H7 (cell line): ENCODE measurements at places on chromosomes 7 and 10.

GRCh38 chr7:100811480-100811879 is 15.8 kb downstream of the EPHB4 start:
- DNase-seq: no peak

GRCh38 chr10:65891073-65891981 is 1034.5 kb upstream of the LRRTM3 start:
- no peak for DNase-seq

GRCh38 chr7:140714331-140715040 is 18.0 kb downstream of the NDUFB2 start:
- no peak for DNase-seq

- no peak for DNase-seq
These were observed 24.6 kb upstream of the MPP7 start for GRCh38 chr10:28327491-28327880.

GRCh38 chr10:59876695-59877094 is 29.7 kb downstream of the CCDC6 start:
- no peak for DNase-seq

DNA sequence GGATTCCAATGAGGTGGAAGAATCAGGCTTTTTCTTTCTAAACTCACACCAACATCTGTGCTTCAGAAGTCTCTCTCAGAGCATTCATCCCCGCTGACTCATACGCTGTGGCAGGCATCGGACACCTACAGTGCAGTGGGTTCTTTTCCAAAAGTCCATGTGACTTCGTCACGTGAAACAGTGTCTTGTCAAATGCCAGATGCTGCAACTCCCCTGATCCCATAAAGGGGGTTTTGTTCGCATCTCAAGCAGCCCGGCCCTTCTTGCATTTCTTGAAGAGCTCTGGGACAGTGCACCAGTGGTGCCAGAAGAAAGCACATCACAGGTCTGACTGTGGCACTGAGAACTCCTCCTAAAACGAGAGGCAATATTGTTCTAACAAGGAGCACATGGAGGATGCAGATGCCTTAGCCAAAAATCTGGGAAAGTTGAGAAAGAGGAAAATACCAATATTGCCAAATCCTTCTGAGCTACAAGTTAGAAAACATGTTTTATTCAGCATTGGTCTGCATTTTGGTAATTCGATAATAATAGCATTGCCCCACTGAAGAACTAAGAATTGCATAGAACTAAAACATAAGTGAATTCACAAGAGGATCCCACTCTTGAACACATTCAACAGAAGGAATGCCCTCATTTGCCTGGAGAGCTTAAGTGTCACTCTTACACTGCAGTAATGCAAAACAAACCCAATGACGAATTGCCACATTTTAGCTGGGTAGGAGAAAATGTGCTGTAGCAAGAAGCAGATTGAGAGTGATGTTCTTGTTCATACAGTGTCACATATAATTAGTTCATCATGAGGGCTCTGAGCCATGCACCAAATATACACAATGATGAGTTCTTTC is 204.4 kb downstream of the CXCL12 start:
- DNase-seq: no peak

GRCh38 chr7:120926943-120927346 is 23.6 kb upstream of the ING3 start:
- DNase-seq: no peak

DNA sequence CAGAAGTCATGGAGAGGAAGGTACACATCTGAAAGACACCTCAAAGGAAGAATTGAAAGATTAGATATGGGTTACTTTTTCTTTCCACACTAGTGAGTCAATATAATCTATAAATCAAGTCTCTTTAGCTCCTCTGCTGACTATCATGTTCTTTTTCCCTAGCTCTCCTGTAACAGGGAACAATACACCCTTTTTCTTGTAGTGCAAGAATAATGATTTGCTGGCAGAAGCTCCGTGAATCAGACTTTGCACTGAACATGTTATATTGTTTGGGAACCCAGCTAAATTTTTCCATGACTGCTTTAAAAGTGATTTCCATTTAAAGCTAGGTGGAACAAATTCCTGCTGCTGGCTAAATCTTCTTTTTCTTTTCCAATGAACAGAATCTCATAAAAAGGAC is 756.6 kb upstream of the C7orf33 start:
- DNase-seq: no peak

GRCh38 chr10:114829160-114829909 is 7.8 kb downstream of the FHIP2A start:
- DNase-seq: no peak

- DNase-seq: peak; percentile 93
These were observed 523 bp upstream of the CDH23 start for GRCh38 chr10:71396084-71396710.

- DNase-seq: peak; percentile 65
These were observed 8.1 kb downstream of the PDE1C start for GRCh38 chr7:32062150-32062549.

- DNase-seq: peak; percentile 50
These were observed 191.1 kb downstream of the ZMYND11 start for GRCh38 chr10:326350-326749.

DNA sequence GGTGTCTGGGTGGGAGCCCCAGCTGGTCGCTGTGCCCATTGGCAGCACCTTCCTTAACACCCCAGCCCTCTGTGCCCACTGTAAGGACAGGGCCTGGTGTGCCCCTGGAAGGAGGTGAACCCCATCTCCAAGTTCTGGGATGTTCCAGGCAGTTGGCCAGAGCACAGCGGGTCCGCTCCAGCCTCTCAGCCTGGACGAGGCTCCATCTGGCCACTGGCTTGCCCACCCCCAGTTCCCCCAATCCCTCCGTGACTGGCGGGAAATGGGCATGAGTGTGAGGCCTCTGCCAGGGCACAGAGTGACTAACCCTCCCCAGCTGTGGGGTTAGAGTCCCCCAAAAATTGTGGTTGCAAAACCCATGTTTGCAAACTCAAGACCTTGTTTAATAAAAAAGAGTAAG is 15.6 kb downstream of the GRIFIN start:
- DNase-seq: peak; percentile 56

- no peak for DNase-seq
These were observed 56.0 kb downstream of the PRF1 start for GRCh38 chr10:70546584-70546983.

- peak; percentile 78 for DNase-seq
These were observed 7.9 kb upstream of the EMX2 start for GRCh38 chr10:117534321-117535297.

DNA sequence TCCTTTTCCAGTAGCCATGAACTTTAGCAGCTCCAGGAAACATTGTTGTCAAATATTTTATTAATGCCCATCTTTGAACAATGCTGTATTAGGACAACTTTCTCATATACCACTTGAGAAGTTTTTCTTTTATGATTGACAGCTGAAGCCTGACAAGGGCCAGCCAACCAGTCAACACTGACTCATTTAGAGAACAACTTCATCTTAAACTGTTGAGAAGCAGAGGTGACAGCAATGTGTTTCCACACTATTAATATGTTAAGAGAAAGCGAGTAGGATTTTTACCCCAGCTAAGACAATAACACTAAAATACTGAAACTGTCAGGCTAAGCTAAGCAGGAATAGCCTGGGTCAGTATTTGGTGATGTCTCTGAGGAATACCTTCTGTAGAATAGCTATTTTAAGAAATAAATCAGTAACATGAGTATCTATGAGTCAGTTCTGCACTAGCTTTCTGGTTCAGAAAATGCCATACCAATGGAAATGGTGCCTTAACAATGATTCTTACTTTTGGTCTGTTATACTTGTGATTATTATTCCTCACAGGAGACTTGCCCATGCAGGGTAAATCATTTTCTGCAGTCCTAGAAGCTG is 168.8 kb upstream of the POT1 start:
- DNase-seq: no peak

DNA sequence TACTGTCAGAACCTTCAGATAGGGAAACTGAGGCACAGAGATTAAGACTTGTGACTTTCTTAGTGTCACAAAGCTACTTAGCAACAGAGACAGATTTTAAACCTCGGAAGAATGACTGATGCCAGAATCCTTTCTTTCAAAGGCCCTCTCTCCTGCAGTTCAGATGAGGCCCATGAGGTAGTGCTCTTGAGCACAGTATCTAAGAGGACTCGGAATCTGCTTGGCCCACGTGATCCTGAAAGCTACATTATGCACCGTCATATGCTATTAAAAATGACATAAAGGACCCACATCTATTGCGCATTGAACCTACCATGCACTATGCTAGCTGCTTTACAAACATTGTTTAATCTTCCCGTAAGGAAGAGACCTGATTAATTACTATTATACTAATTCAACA is 355.9 kb downstream of the SFMBT2 start:
- peak; percentile 60 for DNase-seq

DNA sequence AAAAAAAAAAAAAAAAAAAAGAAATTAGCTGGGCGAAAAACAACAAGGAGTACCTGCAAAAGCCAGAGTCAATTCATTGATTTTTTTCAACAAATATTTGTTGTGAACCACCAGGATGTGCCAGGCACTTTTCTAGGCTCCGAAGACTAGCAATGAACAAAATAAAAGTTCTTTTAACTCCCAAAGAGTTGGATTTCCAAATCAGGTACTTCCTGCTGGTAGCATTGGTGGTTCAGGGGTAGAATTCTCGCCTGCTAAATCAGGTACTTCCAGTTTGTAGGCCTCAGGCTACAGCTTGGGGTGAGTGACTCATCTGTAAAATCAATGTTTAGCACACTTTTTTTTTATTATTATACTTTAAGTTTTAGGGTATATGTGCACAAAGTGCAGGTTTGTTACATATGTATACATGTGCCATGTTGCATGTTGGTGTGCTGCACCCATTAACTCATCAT is 10.9 kb downstream of the PPA1 start:
- no peak for DNase-seq

DNA sequence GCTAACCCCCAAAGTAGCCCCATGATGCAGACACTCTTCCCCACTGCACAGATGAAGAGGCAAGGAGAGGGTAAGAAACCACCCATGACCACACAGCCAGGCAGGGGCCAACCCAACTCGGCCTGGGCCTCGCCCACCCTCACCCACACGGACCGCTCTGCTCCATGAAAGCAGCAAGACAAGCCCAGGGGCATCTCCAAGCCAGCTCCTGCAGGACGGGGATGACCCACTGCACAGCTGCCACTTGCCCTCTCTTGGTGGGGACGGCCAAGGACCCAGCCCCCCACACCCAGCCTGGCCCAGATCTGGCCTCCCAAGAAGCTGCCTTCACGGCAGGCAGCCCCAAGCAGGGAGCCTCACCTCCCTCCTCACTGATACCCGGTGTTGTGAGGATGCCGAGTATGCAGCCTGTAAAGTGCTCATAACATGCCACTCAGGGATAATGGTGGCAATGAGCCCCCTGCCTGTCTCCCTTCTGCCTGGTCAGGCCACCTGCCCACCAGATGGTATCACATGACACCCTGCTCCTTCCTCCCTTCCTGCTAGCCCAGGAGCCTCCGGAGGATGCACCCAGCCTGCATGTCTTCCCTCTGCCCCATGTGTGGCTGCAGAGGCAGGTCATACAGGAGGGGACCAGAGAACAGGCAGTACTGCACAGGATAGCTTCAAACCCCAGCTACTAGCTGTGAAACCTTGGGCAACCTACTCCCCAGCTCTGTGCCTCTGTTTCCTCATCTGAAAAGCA is 23.3 kb downstream of the OGDHL start:
- DNase-seq: peak; percentile 43

DNA sequence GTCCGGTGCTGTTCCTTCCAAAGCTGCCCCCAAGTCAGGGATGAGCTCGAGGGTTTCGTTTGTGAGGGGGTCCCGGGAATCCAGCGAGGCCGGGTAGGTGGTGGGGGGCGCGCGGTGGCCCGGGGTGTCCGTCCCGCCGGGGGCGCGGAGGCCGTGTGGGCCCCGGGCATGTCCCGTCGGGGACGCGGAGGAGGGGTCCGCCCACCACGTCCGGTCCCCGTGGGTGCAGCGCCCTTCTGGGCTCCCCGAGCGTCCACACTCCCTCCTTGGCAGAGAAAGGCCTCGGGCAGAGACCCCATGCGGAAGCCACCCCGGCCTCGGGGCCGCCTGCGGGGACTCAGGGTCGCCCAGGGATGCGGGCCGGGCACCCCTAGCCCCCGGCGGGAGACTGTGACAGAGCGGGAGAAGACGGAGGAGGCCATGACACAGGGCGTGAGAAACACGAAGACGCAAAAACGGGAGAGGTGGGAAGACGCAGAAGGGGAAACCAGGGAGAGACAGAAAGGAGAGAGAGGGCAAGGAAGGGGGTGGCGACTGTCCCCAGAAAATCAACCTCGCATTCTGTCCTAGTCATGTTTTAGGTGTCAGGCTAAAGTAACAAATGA is 640 bp upstream of the ZNF425 start:
- DNase-seq: no peak

DNA sequence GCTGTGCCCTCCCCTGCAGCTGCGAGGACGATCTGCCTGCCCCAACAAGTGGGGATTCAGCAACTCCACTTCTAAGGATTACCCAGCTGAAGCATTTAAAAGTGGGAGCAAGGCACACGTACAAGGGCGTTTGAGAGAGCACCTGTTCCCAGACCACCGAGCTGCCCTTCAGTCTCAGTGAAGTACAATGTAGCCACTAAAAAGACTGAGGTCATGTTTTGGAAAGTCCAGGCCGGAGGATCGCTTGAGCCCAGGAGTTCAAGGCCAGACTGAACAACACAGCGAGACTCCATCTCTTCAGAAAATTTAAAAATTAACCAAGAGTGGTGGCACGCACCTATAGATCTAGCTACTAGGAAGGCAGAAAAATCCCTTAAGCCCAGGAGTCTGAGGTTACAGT is 14.7 kb downstream of the NOS3 start:
- DNase-seq: peak; percentile 13

GRCh38 chr7:148967032-148967372 is 61.3 kb downstream of the PDIA4 start:
- no peak for DNase-seq

- no peak for DNase-seq
These were observed 592.5 kb downstream of the TYW1 start for GRCh38 chr7:67589183-67589582.

- DNase-seq: peak; percentile 91
These were observed 2.2 kb downstream of the CRTAC1 start for GRCh38 chr10:98028168-98028770.

DNA sequence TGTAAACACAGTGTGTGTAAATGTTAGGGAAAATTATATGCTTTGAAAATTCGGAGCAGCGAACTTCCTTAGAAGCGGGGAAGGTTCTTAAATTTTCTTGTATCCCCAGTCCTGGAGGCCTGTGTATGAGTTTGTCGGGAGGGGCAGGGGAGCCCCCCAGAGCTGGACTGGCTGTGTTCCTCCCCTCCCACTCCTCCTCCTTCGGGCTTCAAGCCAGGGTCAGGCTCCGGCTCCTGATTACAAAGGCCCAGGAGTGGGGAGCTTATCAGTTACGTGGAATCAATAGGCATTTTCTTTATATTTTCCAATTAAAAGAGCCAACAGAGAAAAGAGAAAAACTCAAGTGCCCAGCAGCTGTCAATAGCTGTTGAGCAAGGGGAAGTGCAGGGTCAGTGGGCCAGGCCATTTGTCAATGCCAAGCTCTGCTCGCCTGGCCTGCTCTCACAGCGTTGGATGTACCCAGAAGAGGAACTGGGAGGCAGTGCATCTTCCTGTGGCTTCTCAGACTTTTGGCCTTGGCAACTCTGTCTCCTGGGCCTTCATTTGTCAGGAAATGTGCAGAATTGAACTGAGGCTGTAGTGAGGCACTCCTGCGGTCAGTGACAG is 156.9 kb upstream of the PCBD1 start:
- no peak for DNase-seq
